Cardiac muscle cell (in vitro differentiated cells and primary cell): ENCODE measurements at places on chromosomes 2 and 18.

DNA sequence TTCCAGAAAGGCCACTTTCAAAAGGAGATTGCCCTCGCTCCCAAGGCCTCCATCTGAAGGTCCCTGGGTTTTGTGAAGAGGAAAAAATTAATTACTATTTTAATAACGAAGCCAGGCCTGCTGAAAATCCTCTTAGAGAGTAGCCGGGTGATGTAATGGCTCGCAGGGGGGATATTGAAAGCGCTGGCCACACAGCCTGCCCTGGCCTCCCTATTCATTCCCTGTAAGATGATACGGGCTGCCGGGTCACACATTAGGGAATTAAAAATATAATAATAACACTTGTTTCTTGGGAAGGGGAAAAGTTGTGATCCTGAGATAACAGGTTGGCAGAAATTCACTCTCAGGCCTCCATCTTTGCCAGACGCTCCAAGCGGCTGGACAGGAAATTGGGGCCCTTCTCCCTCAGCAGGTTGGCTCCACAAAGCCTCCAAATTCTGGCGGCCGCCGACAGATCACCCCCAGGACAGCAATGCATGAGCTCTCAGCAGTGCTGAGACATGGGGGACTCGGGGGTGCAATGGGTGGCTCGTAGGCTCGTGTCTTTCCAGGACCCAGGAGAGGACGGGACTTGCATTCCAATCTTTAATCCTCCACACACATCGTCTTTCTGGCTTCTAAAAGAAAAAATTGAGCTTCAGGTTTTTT is 299.9 kb upstream of the SALL3 start:
- no peak for DNase-seq

DNA sequence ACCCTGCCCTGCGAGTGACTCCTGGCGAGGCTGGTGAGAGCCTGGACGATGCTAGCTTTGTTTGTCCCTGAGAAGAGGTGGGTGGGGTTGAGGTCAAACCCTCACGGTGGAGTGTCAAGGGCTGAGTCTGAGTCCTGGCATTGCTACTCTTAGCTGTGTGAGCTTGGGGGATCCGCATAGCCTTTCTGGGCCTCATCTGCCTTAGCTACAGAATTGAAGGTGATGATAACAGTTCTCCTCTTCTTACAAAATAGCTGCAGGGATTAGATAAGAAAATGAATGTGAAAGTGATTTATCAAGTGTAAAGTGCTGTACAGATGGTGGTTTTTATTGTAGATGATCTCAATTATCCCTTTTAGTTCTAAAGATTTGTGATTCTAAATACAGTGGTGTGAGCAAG is 144.6 kb downstream of the LPIN1 start:
- DNase-seq = no peak

- no peak for DNase-seq
These were observed 273.6 kb upstream of the NCKAP5 start for GRCh38 chr2:133841900-133842299.

DNA sequence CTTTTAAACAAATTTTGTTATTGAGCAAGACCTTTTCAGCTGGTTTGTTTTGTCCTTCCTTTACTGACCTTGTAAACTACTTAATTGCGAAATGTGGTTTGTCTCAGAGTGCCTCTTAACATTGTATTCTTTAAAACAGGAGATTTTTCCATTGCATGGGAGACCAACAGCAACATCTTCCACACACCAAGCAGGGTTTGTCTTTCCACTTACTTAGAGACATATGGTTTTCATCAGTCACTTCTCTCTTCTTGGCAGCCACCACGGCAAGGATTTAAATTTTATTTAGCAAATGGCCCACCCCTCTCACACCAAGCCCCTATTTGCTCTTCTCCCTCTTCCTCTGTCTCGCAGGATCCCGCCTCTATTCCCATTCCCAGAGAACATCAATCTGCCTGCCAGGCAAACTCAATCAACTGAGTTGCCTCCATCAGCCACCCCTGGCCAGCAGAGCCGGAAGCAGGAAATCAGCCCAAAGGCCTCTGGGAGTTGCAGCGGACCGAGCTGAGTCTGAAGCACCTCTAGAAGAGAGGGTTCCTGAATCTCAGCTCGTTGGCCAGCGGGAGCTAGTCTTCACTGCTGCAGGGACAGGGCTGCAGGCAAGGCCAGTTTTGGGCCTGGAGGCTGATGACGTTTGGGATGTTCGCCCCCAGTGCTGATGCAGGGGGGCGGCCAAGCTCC is 11.3 kb upstream of the CIB4 start:
- DNase-seq = peak; percentile 44

GRCh38 chr18:49225160-49225559 is 235.3 kb downstream of the DYM start:
- DNase-seq = peak; percentile 74

- no peak for DNase-seq
These were observed 286.4 kb upstream of the NCKAP5 start for GRCh38 chr2:133854603-133855200.

DNA sequence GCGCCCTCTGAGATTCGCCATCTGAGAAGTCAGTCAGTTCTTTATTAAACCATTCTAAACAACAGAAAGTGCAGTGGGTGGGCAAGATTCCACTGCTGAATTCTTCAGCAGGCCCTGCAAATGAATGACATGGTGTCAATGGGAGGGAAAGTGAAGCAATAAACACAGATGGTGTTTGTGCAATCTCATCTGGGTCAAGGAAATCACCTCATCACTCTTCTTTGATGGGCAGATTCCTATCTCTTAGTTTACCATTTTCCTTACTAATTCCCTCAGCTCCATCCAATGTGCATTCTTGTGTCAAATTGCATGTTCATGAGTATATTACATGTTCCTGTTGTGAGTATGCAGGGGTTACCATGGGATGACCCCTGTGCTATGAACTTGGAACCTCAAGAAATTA is 100.7 kb upstream of the CYP1B1 start:
- no peak for DNase-seq

DNA sequence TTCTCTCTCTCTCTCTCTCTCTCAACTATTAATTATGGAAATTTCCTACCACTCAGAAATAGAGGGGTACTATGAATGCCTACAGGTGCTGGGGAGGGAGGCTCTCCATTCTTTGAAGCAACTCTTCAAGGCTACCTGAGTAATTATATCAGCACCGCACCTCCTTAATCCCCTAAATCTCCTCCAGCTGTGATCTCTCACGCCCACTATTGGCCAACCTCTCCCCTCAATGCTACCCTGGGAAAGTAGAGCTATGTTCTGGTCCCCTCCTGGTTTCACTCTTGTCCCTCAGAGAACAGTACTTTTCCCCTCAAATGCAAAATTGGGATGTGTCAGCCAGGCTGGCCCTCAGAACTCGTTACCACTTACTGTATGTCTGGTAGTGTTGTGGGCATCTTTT is 1.6 kb downstream of the MOCOS start:
- no peak for DNase-seq
